ENCODE measurements at places on chromosomes 3 and 15.

- peak; percentile 51 for DNase-seq
Measured at GRCh38 chr3:88031642-88032077, 27.1 kb downstream of the CGGBP1 start.

GRCh38 chr15:77599899-77600298 lies 32.8 kb downstream of the LINGO1 start:
- no peak for DNase-seq

GRCh38 chr3:82927309-82928253 lies 1166.1 kb upstream of the GBE1 start:
- DNase-seq, result no peak

DNA sequence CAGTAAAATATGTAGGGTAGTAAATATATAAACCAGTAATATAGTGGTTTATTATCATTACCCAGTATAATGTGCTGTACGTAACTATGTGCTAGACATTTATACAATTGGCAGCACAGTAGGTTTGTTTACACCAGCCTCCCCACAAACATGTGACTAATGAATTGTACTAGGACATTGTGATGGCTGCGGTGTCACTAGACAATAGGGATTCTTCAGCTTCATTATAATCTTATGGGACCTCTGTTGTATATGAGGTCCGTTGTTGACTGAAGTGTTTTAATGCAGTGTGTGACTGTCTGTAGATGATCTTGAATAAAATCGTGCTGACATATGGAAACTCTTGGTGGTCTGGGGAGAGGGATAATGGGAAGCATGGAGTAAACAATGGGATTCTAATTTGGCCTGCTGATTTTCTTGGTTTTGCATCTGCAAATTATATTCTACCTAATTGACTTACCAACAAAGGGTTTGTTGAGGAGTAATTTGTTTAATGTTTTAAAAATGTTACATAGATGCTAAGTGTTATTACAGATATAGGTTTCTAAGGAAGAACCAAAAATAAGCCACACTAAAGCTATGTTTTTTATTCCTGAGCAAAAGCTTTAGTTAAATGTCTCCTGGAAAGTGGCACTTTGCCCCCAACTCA lies 496.5 kb upstream of the TBL1XR1 start:
- no peak for DNase-seq

- DNase-seq, result no peak
Measured at GRCh38 chr3:179091113-179091512, 19.5 kb upstream of the ZMAT3 start.

DNA sequence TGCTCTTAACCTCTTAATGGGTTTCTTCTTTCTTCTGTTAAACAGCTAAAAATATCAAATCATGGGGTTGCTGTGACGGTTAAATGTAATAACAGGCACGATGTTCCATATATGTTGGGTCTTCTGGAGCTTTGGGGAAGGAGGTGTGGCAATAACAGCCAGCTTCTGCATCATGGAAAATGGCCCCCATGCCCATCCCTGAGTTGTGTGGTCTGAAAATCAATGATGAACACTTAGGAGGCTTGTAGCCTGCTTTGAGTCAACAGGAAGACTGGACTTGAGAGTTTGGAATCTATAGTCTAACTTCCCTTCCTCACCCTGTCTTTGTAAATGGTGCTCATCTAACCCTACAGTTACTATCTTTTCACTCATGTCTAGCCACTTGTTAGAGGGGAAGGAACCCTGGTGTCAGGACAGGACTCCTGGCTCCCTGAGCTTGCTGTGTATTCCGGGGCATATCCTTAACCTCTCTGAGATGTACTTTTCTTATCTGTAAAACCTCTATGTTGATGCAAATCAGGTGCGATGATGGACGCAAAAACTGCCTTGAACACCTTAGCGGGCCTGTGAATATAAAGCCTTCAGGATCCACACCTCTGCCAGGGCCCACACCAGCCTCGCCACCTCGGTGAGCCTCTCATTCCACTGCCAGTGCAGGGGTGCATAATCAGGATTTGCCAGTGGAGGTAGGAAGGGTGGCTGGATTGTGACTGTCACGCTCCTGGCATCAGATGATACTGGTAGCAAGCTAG lies 27.5 kb downstream of the SMAD3 start:
- no peak for DNase-seq

DNA sequence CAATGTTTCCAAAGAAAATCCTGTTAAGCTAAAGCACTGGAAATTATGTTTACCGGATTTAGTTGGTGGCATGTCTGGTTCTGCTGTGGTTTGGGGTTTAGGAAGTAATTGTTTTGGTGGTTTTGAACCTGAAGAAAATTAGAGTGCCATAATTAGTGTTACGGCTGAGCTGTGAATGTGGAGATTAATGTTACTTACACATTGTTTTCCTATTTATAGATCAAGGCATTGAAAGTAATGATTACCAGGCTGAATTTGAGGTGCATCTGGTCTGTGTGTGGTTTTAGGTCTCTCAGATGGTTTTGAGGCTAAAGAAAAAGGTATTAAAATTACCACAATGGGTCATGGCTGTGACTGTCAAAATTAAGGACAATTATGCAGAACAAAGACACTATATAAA lies 128.9 kb downstream of the TFG start:
- no peak for DNase-seq

- DNase-seq, result no peak
Measured at GRCh38 chr15:98745650-98746374, 97.5 kb downstream of the IGF1R start.

GRCh38 chr15:63495780-63496488 lies 8.5 kb upstream of the USP3 start:
- DNase-seq, result no peak

DNA sequence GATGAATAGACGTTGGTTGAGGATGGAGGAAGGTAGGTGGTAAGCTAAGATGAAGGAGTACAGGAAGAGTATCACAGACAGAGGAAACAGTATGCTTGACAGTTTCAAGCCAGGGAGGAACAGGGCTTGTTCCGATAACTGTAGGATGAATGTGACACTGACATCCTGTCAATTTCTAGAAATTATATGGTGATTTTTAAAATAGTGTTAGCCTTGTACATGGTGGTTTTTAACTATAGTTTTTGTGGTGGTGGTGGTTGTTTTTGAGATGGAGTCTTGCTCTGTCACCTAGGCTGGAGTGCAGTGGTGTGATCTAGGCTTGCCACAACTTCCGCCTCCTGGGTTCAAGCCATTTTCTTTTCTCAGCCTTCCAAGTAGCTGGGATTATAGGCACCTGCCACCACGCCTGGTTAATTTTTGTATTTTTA lies 92.8 kb downstream of the FNDC3B start:
- no peak for DNase-seq

- no peak for DNase-seq
Measured at GRCh38 chr3:38843898-38844297, 27.9 kb upstream of the SCN10A start.

- no peak for DNase-seq
Measured at GRCh38 chr15:66761726-66762595, 59.9 kb downstream of the SMAD6 start.

GRCh38 chr3:178480795-178481194 lies 55.4 kb upstream of the KCNMB2 start:
- DNase-seq, result no peak

DNA sequence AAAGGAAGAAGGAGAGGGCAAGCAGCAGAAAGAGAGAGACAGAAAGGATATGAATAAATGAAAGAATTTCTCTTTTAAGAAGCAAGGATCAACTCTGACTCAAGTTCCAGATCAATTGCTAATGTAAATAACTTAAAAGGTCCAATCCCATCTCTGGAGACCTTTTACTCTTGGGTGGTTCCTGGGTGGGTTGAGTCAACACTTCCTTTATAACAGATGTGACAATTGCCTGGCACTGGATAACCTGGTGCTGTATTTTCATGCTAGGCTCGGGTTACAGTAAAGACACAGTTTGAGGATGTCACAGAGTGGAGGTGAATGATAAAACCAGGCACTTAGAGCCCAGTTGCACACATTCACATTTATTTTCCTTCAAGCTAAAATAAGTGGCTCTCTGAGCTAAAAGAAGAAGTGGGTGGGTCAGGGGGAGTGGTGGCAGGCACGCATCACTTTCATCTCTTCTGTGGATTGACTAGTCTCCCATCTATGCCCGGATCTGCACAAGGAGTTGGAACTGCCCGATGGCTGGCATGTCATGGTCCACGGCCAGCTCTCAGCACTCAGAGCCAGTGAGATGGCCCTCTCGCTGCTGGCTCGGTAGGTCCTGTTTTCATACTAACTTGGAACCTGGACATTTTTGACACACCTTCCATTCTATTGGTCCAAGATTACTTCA lies 465.8 kb downstream of the FOXP1 start:
- no peak for DNase-seq

- no peak for DNase-seq
Measured at GRCh38 chr15:70514251-70514650, 249.1 kb downstream of the UACA start.

- DNase-seq, result no peak
Measured at GRCh38 chr3:8816106-8816505, 46.7 kb upstream of the OXTR start.

- DNase-seq, result no peak
Measured at GRCh38 chr3:180253283-180253682, 216.5 kb upstream of the PEX5L start.

GRCh38 chr3:194843556-194843955 lies 157.9 kb downstream of the FAM43A start:
- no peak for DNase-seq

DNA sequence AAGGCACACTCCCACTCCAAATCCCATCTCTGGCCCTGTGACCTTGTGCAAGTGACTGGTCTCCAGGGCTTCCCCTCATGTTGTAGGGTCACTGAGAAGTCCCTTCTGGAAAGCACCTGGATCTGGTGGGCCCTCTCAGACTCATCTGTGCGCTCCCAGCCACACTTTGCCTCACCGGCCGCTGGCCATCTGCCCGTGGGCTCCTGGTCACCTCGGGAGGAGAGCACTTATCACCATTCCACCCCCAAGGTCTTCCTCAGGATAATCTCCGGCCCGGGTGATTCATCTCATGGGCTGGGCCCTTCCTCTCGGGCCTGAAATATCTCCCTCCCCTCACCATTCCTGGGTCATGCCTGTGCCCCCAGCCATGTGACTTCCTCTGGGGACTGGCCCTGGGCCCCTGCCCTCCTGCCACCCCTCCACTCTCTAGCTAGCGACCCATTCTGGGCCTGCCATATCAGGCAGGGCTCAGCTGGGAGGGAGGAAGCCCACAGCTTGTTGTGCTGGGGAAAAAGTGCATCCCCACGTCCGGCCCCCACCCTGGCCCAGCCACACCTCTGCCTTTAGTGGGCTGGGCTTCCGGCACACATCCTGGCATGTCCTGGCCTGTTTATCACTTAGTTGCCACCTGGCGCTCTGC lies 10.6 kb upstream of the WNT7A start:
- DNase-seq, result no peak

DNA sequence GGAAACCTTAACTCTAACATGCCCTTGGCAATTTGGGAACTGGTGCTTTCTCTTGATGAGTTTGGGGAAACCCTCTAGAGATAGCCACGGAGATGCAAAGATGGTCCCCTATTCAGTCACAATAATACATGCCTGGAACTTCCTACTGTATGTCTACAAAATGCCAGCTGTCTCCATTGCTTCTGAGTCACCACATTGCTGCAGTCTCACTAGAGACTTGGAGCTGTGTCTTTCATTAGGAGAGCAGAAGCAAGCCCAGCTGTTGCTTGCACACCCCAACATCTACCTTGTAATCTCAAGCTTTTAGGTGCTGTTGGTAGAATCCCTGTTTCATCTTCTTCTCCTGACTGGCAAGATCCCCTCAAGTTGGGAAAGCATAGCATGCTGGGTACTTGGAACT lies 261.0 kb downstream of the ADAMTSL3 start:
- no peak for DNase-seq

DNA sequence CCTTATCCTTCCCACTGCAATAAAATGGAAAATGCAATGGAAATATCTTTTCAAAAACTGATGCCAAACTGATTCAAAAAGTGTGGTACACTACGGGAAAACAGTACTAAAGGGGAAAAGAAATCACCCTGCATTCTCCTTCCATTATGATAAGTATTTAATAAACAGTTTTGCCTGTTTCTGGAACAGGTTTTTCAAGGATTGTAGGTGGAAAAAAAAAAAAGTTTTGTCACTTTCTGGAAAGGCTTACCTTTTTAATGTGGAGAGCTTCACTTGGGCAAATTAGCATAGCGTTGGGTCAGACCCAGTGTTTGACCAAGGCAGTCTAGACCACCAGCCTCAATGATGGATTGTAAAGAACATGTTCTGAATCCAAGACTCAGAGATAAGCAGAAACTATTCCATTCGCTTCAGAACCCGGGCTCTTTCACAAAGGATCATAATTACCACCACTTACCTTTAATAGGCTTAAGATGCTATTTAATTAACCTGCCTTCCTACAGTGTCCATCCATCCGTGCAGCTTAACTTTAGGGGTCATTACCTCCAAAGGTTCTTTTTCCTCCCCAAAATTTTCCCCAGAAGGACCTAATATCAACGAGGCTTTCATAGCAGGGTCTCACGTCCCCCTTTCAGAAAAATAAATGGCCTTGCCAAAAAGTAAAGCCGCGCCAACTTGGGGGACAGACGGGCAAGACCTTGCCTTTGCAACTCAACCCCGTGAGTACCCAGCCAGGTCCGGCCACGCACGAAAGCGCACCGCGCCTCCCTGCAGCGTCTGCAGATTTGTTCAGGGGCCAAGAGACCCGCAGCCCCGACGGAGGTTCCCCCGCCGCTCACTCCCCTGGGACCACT lies 1.0 kb downstream of the DCBLD2 start:
- DNase-seq, result no peak

- DNase-seq, result no peak
Measured at GRCh38 chr3:100429187-100429716, 27.9 kb downstream of the LNP1 start.

GRCh38 chr15:56240390-56240789 lies 3.3 kb downstream of the RFX7 start:
- DNase-seq, result no peak

DNA sequence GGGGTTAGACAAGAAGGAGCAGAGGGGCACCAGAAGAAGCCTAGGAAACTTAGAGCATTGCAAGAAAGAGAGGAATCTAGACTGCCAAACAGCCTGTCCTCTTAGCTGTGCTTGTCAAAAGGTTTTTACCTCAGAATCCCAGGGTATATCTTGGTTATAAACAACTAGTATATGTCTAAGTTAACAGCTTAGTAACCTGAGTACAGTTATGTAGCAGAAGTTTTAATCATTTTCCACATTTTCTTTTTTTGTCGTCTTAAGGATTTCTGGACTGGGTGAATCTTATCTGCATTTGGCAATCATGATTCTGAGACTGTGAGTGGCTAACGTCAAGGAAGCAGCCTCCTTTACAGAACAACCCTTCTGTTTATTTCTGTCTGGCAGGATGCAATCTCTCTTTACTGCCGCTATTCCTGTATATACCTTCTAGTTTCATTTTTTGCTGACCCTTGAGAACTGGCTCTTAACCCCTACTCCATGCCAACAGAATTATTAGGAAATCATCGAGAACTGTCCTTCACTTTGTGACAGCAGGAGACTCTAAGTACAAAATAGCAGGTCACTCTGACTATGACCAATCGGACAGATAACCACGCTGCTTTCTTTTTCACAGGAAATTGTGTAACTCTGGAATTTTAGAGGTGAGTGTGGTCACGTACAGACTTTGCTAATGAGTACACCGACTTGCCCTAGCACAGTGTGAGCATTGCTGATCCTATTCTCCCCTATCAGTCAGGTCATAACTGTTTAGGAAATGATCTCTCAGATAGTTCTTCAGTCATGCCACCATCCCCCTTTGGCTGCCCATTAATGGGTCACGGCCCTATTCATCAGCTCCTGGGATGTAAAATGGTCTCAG lies 3.3 kb upstream of the CP start:
- DNase-seq, result peak; percentile 38

- DNase-seq, result no peak
Measured at GRCh38 chr3:95797081-95797480, 1017.3 kb upstream of the EPHA6 start.

Data from KG1 (cell line).